ENCODE measurements at places on chromosomes 6 and 20. TPM values are rescaled to one million over a fixed set of nuclear protein-coding genes. Genes with fewer than 3 reads are reported as not detected.
A peak's percentile ranks its signal among the peaks of the same experiment; 100 is the strongest.

GRCh38 chr6:39319621-39320362, 2.7 kb downstream of the KCNK16 start:
- DNase-seq = no peak

DNA sequence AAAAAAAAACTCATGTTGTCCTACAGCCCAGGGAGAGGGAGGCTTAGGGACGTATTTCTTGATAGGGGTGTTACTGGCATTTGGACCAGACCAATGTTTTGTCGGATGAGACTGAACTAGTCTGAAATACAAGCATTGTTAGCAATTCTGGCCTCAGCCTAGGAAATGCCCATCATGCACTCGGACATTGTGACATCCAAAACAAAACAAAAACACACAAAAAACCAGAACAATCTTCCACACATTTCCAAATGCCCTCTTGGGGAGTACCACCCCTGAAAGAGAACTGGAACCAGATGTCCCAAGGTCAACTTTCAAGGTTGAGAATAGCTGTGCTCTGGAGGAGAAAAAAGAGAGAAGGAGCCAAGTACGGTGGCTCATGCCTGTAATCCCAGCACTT, 299.1 kb upstream of the JARID2 start:
- no peak for DNase-seq

DNA sequence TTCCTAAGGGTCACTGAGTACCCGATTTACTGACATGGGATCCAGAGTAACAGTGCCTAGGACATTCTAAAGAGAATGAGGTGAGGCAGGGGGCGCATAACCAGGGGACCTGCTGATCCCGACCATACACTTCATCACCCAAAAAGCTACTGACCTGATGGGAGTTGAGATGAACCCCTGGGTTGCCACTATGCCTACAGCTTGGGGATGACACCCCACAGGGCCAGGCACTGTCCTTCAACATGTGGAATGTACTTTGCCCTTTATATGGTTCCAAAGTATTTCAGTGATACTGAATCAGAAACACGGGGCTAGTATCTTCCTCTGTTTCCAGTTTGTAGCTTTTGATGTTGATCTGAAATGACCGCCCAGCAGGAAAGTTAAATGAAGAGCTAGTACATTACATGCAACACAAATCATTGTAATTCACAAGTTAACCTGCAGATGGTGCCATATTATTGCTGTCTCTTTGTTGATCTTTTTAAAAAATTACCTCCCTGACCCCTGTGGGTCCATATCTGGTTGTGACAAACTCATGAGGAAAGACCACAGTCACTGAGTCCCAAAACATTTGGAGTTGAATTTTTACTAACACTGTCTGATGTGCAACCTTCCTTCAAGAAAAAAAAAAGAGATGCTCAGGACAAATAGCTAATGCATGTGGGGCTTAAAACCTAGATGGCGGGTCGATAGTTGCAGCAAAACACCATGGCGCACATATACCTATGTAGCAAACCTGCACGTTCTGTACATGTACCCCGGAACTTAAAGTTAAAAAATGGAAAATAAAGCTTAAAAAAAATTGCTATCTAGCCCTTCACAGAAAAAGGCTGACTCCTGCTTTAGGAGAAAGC, 42.7 kb upstream of the GCNT2 start:
- DNase-seq = peak; percentile 65

GRCh38 chr6:10759312-10759839, 11.8 kb downstream of the TMEM14B start:
- DNase-seq = peak; percentile 93

- peak; percentile 88 for DNase-seq
Measured at GRCh38 chr6:7996538-7997111, 67.6 kb downstream of the BLOC1S5 start.

DNA sequence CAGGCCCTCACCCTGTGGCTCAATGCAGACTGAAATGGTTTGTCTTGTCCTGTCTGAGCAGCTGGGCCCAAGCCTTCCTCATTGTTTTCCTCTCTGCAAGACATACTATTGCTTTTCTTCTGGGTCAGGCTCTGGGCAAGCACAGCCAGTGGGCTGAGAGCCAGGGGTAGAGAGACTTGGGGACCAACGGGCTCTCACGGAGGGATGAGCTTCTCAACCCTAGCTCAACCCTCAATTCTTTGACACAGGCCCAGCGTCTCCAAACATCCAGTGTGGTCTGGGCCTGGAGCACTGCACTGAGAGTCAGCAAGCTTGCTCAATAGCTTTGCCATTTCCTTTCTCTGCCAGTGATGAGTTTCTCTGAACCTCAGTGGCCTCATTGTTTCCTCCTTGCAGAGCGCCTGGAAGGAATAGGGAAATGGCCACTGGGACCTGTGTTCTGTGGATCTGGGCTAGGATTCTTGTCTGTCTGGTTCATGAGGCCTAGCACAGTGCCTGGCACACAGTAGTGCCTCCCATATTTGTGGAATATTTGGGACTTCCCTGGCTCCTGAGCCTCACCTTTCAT, 9.3 kb downstream of the ANGPT4 start:
- no peak for DNase-seq

GRCh38 chr20:7853493-7853892, 86.8 kb downstream of the HAO1 start:
- no peak for DNase-seq

GRCh38 chr6:30447237-30447636, 42.1 kb upstream of the HLA-E start:
- DNase-seq = no peak

DNA sequence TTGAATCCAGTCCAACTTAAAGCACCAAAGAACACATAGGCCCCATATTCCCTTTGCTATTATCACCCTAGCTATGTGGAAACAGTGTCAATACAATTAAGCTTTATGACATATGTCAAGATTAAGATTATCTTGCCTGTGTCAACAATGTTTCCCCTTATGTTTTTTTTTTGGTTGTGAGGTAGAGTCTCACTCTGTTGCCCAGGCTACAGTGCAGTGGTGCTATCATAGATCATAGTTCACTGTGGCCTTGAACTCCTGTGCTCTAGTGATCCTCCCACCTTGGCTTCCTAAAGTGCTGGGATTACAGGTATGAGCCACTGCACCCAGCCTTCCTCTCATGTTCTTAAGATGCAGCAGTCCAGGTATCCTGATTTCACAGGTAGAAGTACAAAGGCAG, 17.8 kb downstream of the AFG1L start:
- DNase-seq = no peak

GRCh38 chr6:169775321-169775720, 23.9 kb downstream of the ERMARD start:
- no peak for DNase-seq

DNA sequence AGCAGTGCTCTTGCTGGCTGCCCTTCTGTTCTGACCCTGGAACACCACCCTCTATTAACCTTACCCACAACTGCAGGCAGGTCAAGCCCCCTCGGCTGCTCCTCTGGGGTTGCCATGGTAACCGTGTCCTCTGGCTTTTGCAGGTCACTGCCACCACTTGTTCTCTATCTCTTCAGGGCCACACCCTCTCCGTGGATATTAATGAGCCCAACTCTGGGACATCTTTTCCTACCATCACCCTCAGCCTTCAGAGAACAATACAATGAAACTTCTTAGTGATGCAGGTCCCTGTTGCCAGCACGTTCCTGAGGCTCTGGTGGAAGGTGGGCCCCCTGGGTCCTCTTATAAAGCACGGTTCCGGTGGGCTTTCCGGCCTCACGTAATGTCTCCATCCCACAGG, 30.8 kb upstream of the MICB start:
- no peak for DNase-seq

DNA sequence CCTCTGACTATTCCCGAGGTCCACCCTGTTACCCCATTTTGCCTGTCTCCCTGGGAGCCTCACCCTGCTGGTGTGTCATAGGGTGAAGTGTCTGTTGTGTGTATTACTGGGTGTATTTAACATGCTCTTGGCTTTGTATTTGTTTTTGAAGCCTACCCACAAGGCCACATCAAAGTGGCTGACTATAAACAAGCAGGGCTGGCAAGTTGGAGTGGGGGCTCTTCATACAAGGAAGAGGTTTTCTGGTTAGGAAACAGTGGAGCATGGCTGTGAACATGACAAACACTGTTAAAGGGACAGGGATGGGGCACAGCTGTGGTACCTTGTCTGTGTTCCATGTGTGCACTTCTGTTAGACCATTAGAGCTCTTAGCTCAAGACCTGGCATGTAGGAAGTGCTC, 26.3 kb downstream of the HECA start:
- peak; percentile 41 for DNase-seq

DNA sequence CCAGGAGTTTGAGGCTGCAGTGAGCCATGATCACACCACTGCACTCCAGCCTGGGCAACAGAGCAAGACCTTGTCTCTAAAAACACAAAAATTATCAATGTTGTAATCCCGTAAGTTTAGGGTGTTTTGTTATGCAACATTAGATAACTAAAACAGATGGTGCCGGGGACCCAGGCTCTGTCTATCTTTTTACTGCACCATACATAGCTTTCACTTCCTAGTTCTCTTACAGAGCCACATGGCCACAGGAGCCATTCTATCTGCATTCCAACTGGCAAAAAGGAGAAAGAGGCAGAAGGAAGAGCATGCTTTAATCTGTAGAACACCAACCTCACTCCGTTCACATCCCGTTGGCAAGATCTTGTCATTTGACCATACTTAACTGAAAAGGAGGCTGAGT, 5.4 kb upstream of the TCF15 start:
- DNase-seq = no peak

- no peak for DNase-seq
Measured at GRCh38 chr6:1075444-1075843, 236.5 kb upstream of the FOXQ1 start.

DNA sequence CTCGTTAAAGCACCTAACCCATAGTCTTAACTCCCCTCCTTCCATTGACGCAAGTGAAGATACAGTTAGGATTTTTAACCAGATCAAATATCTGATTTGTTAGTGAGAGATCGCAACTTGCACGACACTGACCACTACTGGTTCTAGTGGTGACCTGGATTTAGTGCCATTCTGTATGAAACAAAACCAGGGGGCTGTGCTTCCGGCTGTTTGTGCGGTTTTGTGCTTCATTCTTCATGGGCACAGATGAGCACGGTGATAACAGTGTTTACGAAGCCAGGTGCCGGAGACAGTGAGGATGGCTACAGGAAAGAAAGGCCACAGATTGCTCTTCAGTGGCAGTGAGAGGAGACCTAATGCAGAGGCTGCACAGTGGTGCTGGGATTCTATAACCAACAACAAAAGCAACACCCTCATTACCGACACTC, 75.5 kb downstream of the NOL4L start:
- no peak for DNase-seq

DNA sequence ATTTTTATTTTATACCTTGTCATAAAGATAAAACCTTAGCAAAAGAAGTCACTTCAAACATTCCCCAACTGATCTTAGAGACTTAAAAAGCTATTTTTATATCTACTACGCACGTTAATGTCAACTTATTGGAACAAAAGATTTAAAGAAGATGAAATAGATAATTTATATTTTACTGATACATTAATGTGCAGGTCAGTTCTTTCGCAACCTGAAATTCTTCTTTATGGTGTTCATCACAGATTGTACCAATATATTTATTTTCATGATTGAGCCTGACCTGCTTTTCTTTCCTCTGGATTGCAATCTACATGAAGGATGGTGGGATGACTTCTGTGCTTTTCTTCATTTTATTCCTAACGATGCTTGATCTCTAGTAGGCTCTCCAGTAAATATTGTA, 596.3 kb downstream of the PHF3 start:
- no peak for DNase-seq

DNA sequence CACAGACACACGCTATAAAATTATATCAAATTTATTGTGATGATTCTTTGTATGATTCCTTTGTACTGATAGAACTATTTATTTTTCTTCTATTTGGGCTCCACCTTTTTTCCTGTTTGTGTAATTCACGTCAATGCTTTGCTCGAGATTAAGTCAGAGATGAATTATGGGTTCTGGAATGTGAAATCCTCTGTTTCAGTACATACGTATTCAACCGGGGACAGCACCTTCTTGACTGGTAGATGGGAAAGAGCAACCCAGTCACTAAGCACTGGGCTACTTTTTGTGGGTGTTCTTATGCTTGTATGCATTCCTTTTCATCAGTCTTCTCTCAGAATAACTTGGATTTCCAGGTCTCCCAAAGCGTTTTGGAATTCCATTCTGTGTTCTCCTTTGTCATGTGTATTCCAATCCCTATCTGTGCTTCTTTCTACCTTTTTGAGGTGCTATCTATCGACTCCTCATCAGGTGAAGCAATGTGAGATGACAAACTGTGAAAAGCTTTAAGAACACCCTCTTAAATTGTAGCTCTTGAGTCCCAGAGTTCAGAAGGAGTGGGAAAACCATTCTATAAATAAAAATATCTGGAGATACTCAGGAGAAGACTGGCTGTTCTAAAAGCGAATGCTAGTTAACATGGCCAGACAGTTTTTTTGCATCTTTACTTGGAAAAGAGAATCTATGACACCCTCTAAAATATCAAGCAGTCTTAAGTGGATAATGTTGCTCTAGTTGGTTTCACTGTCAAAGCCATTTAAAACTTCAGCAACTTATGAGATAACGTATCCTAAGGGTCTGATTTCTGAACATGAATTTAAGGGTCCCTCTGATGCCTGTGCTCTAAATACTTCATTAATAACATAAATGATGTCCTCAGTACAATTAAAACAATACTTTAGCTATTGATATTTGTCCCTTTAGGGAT, 197.7 kb upstream of the PREP start:
- peak; percentile 93 for DNase-seq

- no peak for DNase-seq
Measured at GRCh38 chr6:13718123-13718458, 6.5 kb upstream of the RANBP9 start.

- no peak for DNase-seq
Measured at GRCh38 chr6:79543411-79543810, 6.2 kb upstream of the LCA5 start.

- DNase-seq = peak; percentile 41
Measured at GRCh38 chr6:21947731-21948386, 349.0 kb downstream of the PRL start.

- peak; percentile 89 for DNase-seq
Measured at GRCh38 chr6:121285041-121285440, 49.2 kb downstream of the TBC1D32 start.

DNA sequence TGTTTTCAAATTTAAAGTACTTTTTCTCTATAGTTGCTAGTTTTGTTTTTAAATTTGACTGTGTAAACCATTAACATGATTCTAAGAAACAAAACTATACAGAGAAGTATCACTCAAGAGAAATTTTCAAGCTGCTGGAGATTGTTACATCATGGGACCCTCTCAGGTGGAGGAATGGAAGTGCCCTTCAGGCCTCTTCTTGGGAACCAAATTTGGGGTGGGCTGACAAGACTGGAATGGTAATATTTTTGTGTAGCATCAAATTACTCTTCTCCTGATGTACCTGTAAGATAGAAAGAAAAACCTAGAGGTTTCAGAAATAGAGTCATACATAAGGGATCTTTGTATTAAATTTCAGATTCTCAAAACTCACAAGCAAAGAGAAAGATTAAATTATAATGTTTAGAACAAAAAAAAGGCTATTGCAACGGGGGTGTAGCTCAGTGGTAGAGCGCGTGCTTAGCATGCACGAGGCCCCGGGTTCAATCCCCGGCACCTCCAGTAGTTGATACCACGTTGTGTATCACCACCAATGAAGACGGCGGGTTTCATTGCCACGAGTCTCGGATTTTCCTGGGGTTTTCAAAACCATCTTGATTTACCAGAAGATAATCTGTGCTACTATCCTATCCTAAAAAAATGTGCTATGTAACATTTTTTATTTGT, 193.7 kb downstream of the GPX5 start:
- DNase-seq = peak; percentile 12

The C6orf118 gene
- total RNA-seq = not detected

The IPCEF1 gene
- total RNA-seq = 1.3 TPM

The EYS gene
- 0.09 TPM for total RNA-seq

Measured in fibroblast of the aortic adventitia (primary cell).